ENCODE measurements at places on chromosomes 5 and 9. TPM values are rescaled to one million over a fixed set of nuclear protein-coding genes. Genes with fewer than 3 reads are reported as not detected.
A peak's percentile ranks its signal among the peaks of the same experiment; 100 is the strongest.

DNA sequence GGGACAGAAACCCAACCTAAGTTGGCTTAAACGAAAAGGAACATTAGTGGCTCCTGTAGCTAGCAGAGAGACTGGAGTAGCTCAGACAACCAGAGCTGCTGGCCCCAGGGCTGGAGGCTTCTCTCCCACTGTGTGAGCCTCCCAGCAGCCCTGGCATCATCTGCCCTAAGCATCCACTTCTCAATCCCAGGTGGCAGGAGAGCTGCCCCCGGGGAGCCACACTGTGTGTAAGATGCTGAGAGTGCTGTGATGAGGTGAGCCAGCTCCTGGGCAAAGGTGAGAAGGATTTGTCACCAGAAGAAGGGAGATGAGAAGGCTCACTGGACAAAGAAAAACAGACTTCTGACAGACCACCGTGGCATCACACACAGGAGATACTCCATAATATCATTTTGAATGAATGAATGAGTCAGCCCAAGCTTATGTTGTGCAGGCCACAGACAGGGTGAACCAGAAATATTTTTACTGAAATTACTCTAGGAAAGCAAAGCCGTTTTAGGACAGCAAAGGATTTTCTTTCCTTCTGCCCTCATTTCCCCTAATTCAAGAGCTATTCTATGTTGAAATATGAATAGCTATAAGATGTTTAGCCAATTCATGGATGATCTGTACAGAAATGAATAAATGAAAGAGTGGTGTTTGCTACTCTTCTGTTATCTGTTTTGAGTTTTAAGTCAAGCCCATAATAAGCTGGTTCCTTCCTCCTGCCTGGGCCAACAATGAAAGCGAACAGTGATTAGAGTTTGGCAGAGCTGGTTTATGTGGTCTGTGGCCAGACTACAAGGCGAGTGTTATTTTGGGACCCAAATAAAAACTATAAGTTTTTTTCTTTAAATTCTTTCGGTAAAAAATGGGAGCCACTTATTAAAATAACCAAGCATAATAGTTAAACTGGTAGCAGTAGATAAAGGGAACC, 57.4 kb upstream of the ECM2 start:
- H3K4me3 ChIP-seq, result no peak overlapping the region
- no peak for DNase-seq
- no peaks in the 10 kb centered on the region for H3K27me3 ChIP-seq

- no peak for DNase-seq
- no peaks in the 10 kb centered on the region for H3K27me3 ChIP-seq
- H3K4me1 ChIP-seq, result peaks cover 47% of the 10 kb centered on the region
Measured at GRCh38 chr9:18189871-18190670, 283.9 kb upstream of the ADAMTSL1 start.

Gene INSL6
- total RNA-seq, result not detected

Gene ALDH1A1
- 10.9 TPM for total RNA-seq

Gene FOXD4L4
- total RNA-seq, result 0.38 TPM

Gene PCDHGB3
- total RNA-seq, result 0.64 TPM

DNA sequence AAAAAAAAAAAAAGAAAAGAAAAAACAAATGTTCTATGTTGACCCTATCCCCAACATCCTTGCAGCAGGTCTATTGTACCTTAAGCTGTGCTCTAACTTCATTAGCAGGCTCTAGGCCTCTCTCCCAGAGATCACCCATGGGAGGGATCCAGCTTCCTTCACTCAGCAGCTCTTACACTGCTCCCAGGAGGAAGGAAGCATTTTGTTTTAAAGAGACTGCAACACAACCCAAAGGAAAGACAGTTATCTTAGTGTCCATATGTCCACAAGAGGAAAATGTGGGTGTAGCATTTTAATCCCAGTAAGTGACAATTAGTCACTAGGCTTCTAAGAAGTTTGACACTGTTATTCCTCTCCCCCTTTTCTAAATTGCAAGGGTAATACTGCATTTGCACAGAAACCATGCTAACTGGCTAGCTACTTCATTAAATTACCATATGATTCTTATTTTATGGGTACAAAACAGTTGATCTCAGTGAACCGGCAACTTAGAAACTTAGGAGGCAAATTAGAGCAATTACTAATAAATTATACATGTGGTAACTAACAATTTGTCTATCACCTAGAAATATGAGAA, 58.8 kb downstream of the MARCHF3 start:
- H3K4me1 ChIP-seq, result peaks cover 12% of the 10 kb centered on the region
- peak overlapping the region; percentile 73 for H3K27ac ChIP-seq
- no peaks in the 10 kb centered on the region for H3K27me3 ChIP-seq
- no peak overlapping the region for H3K4me3 ChIP-seq
- no peak for DNase-seq
- no peaks in the 10 kb centered on the region for H3K36me3 ChIP-seq

GRCh38 chr5:161539016-161539415, 7.5 kb downstream of the GABRB2 start:
- no peak overlapping the region for H3K27ac ChIP-seq
- H3K27me3 ChIP-seq, result peaks cover 40% of the 10 kb centered on the region
- DNase-seq, result no peak
- H3K4me3 ChIP-seq, result no peak overlapping the region
- no peaks in the 10 kb centered on the region for H3K4me1 ChIP-seq
- no peaks in the 10 kb centered on the region for H3K36me3 ChIP-seq

GRCh38 chr9:37968228-37968701, 64.3 kb upstream of the SLC25A51 start:
- no peak for DNase-seq
- H3K36me3 ChIP-seq, result peaks cover 10% of the 10 kb centered on the region
- no peak overlapping the region for H3K27ac ChIP-seq
- no peak overlapping the region for H3K4me3 ChIP-seq
- peaks cover 43% of the 10 kb centered on the region for H3K4me1 ChIP-seq

DNA sequence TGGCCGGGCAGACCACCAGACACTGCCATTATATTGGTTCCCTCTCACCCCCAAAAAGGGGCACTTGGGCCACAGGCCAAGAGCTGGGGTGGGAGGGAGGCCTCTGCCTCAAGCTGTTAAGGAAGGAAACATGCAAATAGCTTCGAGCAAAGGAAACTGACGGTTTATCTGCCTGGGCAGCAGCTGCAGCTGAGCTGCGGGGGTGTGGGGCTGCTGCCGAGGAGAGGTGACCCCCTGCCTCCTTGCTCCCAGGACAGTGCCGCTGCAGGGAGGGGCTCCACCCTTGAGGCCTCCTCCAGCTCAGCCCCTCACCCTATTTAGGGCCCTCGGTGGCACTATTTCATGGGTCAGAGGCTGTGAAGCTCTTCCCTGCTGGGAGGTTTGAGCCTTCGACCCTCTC, 789 bp downstream of the DOK3 start:
- H3K27ac ChIP-seq, result no peak overlapping the region
- H3K36me3 ChIP-seq, result peaks cover 14% of the 10 kb centered on the region
- H3K27me3 ChIP-seq, result no peaks in the 10 kb centered on the region
- H3K4me1 ChIP-seq, result no peaks in the 10 kb centered on the region
- no peak overlapping the region for H3K4me3 ChIP-seq

- peaks cover 34% of the 10 kb centered on the region for H3K27me3 ChIP-seq
- no peaks in the 10 kb centered on the region for H3K36me3 ChIP-seq
- no peak for DNase-seq
- H3K4me3 ChIP-seq, result no peak overlapping the region
Measured at GRCh38 chr5:61943713-61944112, 362.3 kb upstream of the KIF2A start.

- H3K27me3 ChIP-seq, result no peaks in the 10 kb centered on the region
- no peak overlapping the region for H3K4me3 ChIP-seq
- H3K36me3 ChIP-seq, result no peaks in the 10 kb centered on the region
Measured at GRCh38 chr9:71814815-71815214, 46.5 kb upstream of the CEMIP2 start.

Gene PTGDS
- 58.0 TPM for total RNA-seq

DNA sequence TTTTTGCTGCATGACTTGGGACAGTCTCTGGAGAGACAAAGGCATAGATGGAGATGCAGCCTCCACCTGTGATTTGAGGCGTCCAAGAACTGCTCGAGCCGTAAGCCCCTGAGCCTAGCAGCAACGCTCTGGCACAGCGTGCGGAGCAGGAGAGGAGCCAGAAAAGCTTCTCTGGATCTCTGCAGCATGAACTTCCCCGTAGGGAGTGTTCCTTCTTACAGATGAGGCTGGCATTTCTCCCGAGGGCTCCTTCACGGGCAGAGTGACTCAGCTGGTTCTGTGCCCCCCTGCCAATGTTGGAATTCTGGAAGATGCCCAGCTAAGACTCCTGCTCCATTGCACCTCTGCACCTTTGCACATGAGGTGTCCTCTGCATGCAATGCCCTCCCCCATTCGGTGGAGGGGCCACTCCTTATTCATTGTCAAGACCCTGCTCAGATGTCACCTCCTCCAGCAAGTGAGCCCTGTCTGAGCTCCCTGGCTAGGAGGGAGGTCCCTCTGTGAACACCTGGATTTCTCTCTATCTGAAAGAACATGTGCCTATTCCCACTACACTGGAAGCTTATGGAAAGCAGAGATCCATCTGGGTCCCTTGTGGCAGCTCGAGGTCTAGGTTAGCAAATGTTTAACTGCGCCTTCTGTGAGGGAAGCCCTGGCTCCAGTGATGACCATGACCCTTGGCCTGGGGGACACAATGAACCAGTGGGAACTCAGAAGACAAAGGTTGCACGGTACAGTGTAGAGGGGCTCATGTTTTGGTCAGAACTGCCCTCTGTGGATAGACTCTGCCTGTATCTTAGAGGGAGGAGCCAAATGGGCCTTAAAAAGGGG, 39.6 kb downstream of the SH3PXD2B start:
- peaks cover 45% of the 10 kb centered on the region for H3K4me1 ChIP-seq
- no peak overlapping the region for H3K4me3 ChIP-seq
- H3K36me3 ChIP-seq, result peaks cover 8% of the 10 kb centered on the region
- peak overlapping the region; percentile 6 for H3K27ac ChIP-seq
- DNase-seq, result no peak

Gene TRPM3
- total RNA-seq, result 1.1 TPM

- peak overlapping the region; percentile 60 for H3K27ac ChIP-seq
- no peaks in the 10 kb centered on the region for H3K36me3 ChIP-seq
- H3K4me1 ChIP-seq, result peaks cover 5% of the 10 kb centered on the region
Measured at GRCh38 chr5:37272511-37272910, 23.3 kb upstream of the CPLANE1 start.

Gene INSL4
- total RNA-seq, result not detected

- H3K4me3 ChIP-seq, result no peak overlapping the region
- DNase-seq, result no peak
- H3K36me3 ChIP-seq, result no peaks in the 10 kb centered on the region
- no peaks in the 10 kb centered on the region for H3K27me3 ChIP-seq
- no peaks in the 10 kb centered on the region for H3K4me1 ChIP-seq
Measured at GRCh38 chr5:57137401-57137800, 36.5 kb upstream of the GPBP1 start.

DNA sequence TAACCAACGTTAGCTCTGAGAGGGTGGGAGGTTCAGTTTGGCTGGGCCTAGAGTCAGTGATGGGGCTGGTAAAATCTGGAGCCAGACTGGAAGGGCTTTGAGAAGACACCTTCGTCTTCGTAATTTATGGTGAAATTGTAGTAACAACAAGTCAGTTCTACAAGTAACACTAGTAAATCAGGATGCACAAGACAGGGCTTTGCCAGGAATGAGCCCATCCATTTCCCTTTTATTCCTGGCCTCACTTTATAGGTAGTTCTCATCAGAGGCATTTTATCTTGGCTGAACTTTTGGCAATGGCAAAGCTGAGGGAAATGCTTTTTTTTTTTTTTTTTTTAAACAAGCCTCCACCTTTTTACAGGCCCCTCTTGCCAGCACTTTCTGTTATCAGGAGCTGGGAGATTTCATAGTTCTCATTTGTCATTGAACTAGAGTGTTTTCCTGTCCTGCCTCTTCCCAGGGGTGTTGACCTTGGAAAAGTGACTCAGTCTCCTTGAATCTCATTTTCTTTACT, 110.5 kb upstream of the KLF4 start:
- peak overlapping the region; percentile 7 for H3K27ac ChIP-seq
- no peak for DNase-seq
- H3K36me3 ChIP-seq, result no peaks in the 10 kb centered on the region
- H3K4me1 ChIP-seq, result peaks cover 5% of the 10 kb centered on the region
- no peaks in the 10 kb centered on the region for H3K27me3 ChIP-seq

DNA sequence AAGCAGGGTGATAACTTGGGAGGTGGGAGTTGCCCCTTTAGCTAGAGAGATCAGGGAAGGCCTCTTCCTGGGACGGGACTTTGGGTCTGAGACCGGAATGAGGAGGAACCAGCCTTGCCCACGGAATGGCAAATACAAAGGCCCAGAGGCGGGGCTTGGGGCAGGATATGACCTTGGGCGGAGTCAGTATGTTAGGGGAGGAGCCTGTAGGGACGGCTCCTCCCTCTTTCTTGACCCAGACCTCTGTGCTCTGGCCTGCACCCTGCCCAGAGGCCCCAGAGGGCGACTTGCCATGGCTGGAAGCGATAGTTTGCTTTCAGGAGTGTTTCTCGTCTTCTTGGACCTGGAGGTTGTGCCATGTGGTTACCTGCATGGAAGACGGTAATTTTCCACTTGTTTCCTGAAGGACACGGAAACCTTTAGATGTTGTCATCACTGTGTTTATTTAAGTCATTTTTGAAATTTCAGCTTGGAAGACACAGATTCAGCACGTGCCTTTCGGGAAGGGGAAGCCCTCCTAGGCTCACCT, 85.6 kb downstream of the DAB2IP start:
- H3K36me3 ChIP-seq, result no peaks in the 10 kb centered on the region
- peaks cover 45% of the 10 kb centered on the region for H3K4me1 ChIP-seq
- peak overlapping the region; percentile 77 for H3K27ac ChIP-seq
- H3K4me3 ChIP-seq, result peak overlapping the region; percentile 67
- H3K27me3 ChIP-seq, result peaks cover 2% of the 10 kb centered on the region
- no peak for DNase-seq

DNA sequence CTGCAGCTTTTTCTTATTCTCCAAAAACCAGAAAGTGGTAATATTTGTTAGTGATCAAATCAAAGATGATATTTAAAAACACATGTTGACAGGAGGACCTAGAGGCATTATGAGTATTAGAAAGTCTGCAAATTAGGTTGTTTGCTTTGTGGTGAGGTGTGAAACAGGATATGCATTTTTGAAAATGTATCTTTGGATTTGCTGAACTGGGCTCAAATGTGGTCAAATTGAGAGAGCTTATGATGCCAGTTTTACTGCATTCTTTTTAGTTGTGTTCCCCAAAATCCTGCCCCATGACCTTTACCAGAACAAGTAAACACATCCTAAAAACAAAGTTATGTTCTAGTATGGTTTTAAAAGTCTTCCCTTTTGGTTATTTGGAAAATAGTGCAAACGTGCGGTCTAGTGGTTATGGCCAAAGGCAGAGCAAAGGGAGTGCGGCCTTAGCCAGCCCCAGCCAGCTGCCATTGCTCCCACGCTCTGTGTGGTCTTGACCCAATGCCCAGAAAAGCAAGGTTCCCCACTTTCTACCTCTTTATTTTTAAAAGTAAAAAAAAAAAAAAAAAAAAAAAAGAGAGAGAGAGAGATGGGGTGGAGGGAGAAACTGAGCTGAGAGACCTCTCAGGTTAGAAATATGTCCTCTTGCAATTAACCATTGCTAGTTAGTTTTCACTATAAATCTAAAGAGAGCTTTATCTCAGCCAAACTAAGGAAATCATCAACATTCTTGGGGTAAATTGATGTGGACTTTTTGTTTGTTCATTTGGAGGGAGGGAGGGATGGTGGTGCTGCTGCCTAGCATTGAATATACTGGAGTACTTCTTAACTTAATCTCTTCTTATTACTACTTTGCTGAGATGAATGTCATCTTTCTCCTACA, 176.6 kb downstream of the ARHGAP26 start:
- DNase-seq, result no peak
- no peak overlapping the region for H3K4me3 ChIP-seq
- H3K27ac ChIP-seq, result no peak overlapping the region
- H3K4me1 ChIP-seq, result no peaks in the 10 kb centered on the region
- no peaks in the 10 kb centered on the region for H3K36me3 ChIP-seq
- no peaks in the 10 kb centered on the region for H3K27me3 ChIP-seq
